ENCODE measurements at places on chromosomes 1 and 21.

GRCh38 chr1:6246497-6247467 lies 2.8 kb downstream of the HES3 start:
- DNase-seq, result peak; percentile 74

GRCh38 chr1:27744556-27744955 lies 18.8 kb downstream of the FAM76A start:
- no peak for DNase-seq

DNA sequence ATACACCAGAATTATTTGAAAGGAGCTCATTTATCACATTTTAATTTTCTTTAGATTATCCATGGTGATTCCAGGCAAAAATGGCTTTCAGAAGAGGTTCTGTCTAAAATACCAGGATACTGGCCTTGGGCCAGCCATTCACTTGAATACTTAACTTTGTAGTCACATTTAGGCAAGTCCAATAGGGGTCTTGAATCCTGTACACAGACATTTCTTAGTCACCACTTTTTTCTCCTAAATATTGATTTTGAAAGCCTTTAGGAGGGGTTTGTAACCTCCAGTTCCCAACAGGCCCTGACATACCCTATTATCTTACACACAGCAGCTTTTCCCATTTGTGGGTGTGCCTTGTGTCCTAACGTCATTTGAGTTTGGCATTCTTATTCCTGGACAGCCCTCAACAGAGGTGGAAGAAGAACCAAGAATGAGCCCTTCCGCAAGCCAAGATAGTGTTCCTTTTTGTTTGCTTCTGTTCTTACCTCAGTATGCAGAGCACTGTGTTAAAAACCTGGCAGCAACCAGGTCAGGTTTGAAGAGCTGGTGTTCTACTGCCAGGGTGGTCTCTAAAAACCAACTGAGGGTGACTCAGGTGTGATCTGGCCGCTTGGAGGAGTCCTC lies 19.5 kb downstream of the MAP3K7CL start:
- DNase-seq, result no peak

DNA sequence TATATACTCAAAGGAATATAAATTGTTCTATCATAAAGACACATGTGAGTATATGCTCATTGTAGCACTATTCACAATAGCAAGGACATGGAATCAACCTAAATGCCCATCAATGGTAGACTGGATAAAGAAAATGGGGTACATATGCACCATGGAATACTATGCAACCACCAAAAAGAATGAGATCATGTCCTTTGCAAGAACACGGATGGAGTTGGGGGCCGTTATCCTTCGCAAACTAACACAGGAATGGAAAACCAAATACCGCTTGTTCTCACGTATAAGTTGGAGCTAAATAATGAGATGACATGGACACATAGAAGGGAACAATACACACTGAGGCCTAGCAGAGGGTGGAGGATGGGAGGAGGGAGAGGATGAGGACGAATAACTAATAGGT lies 16.0 kb upstream of the SGIP1 start:
- DNase-seq, result no peak

DNA sequence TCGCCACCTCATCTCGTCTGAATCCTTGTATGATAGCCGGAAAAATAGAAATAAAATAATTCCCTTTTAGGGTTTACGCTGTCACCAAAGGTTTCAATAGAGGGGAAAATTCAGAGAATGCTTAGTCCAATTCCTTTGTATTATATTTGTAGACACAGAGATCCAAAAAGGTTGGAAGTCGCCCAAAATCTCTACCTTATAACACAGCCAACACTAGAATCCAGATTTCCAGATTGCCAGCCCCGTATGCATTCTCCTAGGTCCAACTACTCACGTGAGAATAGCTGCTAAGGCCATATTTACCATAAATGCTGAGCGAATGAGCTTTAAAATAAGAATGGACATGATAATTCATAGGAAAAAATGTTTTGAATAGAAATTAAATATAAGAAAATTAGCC lies 124.5 kb downstream of the KCNK1 start:
- DNase-seq, result no peak

GRCh38 chr1:214362188-214362882 lies 81.4 kb downstream of the SMYD2 start:
- DNase-seq, result no peak

GRCh38 chr1:11308699-11309224 lies 35.8 kb downstream of the UBIAD1 start:
- no peak for DNase-seq

DNA sequence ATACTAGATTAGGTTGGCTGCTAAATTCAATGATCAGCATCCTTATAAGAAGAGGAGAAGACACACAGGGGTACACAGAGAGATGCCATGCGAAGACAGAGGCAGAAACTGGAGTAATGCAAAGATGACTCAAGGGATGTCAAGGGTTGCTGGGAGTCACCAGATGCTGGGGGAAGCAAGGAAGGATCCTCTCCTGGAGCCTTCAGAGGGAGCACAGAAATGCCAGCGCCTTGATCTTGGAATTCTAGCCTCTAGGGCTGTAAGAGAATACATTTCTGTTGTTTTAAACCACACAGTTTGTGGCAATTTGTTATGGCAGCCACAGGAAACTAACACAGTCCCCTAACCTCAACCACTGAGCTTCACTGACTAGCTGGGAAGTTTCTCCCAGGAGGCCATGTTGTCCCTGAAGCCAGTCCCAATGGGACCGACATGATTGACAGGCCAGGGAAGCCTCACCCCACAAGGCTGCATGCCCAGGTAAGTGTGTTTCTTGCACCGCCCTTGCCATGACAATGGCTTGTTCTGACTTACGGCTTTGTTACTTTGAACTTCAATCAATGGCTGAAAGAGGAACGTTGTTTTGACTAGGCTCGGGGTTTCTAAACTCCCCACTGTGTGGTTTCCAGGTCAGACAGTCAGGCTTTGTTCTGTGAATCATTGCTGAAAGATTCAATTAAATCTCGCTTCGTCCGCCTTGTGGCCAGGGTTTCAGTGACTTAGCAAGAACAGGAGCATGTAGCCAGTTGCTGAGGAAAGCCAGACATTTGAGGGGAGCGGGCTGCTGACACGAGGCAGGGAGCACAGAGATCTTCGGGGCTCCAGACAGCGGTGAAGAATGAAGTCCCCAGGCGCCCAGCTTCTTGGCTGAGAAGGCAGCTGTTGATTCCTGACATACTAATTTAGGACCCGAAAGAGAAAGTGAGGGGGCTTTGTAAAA lies 62.3 kb downstream of the RUNX1 start:
- DNase-seq, result no peak

DNA sequence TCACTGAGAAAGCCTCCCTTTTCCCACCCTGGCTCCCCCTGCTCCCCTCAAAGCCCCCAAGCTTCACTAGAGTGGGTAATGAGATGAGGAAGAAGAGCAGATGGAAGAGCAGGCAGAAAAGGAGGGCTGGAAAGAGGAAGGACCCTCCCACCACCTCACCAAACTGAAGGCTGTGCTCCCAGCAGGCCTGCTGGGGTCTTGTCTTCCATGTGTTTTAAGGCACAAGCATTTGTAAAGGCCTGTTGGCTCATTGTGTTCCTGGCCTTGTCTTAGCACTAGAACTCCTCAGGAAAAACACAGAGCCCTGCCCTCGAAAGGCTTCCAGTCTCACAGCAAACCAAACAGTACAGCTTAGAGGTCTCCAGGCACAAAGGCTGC lies 51.5 kb downstream of the TOMM20 start:
- no peak for DNase-seq

- DNase-seq, result no peak
These were observed 36.7 kb downstream of the CRB1 start for GRCh38 chr1:197304638-197305200.

GRCh38 chr1:21836729-21837128 lies 24.7 kb downstream of the LDLRAD2 start:
- no peak for DNase-seq

- DNase-seq, result no peak
These were observed 52.1 kb upstream of the KRTAP19-8 start for GRCh38 chr21:31090376-31090775.

GRCh38 chr1:43968348-43968948 lies 1.4 kb upstream of the DPH2 start:
- no peak for DNase-seq

GRCh38 chr1:30900931-30901560 lies 7.5 kb downstream of the SDC3 start:
- no peak for DNase-seq

- DNase-seq, result no peak
These were observed 6.0 kb upstream of the PPIE start for GRCh38 chr1:39732730-39733129.

- no peak for DNase-seq
These were observed 9.2 kb upstream of the TNFRSF8 start for GRCh38 chr1:12053752-12054548.

DNA sequence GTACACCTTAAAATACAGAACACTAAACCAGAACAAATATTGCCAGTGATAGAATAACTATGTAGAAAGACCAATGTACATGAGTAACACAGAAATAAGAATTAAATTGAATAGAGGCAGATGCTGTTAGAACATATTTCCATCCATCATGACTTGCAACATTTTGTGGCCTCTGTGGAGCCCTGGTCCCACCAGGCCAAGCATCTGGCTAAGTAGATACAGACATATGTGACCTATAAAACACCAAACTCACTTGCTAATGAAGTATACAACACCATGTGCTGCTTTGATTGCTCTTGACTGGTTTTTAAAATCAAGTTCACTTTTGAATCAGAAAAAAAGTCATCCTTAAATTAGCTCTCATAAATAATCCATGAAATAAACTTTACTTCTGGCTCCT lies 20.5 kb downstream of the SLC19A2 start:
- no peak for DNase-seq

DNA sequence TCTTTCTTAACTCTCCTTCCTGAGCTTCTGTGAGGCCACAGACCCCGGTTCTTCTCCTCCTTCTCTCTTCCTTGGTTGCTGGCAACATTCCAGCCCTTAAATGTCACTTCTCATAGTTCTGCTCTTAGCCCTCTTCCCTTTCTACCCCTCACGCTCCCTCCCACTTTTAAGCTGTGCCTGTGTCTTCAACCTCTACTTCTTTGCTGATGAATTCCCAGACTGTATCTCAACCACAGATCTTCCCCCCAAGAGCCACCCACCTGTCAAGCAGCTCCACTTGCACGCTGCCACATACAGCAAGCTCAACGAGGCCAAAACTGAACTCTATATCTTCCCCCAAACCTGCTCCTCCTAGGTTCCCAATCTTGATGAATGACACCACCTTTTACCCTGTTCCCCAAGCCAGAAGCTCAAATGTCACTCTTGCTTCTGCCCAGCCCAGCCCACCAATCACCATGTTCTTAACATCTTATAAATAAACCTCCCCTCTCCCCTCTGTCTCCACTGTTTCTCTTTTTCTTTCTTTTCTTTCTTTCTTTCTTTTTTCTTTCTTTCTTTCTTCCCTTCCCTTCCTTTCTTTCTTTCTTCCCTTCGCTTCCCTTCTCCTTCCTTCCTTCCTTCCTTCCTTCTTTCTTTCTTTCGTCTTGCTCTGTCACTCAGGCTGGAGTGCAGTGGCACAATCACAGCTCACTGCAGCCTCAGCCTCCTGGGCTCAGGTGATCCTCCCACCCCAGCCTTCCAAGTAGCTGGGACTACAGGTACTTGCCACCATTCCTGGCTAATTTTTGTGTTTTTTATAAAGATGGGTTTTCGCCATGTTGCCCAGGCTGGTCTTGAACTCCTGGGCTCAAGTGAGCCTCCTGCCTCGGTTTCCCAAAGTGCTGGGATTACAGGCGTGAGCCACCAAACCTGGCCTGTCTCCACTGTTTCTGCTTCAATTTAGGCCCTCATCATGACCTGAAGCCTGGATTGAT lies 19.8 kb upstream of the PTP4A2 start:
- DNase-seq, result peak; percentile 98

DNA sequence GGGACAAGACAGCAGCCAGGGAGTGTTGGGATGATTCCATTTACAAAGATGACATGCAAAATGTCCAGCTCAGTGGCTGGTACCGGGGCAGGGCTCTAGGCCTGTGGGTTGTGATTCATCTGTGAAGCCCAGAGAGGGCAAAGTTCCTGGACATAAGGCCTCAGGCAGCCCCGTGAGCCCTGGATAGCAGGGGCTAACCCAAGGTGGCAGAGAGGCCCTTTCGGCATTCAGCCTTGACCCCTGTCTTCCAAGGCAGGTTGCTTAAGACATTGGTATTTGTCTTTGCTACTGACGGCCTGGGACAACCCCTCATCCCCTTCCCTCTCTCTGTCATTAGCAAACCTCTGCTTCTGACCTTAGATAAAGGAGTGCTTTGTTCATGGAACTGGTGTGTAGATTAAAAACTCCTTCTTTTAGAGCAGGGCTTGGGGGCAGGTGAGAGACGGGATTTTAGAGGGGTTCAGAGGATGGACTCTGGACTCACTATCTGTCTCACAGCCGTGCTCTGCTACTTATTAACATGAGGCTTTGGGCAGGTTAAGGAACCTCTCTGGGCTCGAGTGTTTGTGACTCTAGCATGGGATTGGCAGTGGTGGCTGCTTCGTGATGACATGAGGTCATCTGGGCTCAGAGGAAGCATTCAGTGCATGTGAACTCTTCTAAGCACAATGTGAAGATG lies 36.3 kb downstream of the TMEM51 start:
- DNase-seq, result no peak

GRCh38 chr21:14683063-14683462 lies 136.9 kb upstream of the SAMSN1 start:
- no peak for DNase-seq

- DNase-seq, result no peak
These were observed 63.5 kb downstream of the DNTTIP2 start for GRCh38 chr1:93815366-93816110.

All from CMK (cell line).